ENCODE measurements at places on chromosomes 16 and 17.
A peak's percentile ranks its signal among the peaks of the same experiment; 100 is the strongest.

DNA sequence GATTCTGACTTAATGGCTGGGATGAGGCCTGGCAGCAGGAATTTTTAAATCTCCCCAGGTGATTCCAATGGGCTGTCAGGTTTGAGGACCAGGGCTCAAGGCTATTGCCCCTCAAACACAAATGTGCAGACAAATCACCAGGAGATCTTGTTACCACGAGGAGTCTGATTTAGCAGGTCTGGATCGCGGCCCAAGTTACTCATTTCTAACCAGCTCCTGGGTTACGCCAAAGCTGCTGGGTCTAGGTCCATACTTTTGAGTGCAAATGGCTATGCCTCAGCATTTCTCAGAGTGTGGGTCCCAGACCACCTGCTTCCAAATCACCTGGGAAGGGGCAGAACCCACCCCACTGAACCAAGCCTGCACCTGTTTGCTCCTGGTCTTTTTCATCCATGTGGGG, 33.1 kb downstream of the CNGB1 start:
- DNase-seq = no peak

DNA sequence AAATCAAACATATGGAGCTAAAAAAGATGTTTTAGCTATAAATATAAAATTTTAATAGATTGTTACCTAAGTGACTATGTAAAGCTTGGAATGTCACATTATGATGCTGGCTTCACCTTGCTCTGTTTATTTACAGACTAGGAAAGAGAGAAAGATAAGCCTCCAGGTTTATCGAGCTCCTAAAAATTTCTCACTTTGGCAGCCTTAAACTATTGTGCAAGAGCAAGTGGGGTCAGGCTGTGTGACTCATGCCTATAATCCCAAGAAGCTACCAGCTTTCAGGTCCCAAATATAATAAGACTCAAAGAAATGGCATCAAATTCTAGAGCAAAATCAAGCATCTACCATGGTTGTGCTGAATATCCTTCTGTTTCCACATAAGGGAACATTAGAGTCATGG, 34.3 kb upstream of the PRSS54 start:
- DNase-seq = no peak

- DNase-seq = no peak
Observed at GRCh38 chr17:77881545-77881944, 77.0 kb upstream of the TNRC6C start.

DNA sequence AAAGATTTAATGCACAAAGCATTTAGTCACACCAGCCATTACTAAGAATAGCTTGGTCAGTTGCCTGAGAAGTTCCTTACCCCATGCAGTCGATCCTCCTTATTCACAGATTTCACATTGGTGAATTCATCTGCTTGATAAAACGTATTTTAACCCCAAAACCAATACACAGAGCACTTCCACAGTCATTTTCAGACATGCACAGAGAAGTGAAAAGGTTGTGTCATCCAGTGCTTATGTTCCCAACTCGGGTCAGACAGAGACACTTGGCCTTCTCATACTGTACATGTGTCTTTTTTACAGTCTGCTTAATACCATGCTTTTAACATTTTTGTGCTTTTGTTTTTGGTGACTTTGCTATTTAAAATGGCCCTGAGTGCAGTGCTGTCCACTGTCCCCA, 219.7 kb downstream of the SPECC1 start:
- no peak for DNase-seq

- DNase-seq = no peak
Observed at GRCh38 chr17:74852237-74853047, 7.2 kb downstream of the GRIN2C start.

DNA sequence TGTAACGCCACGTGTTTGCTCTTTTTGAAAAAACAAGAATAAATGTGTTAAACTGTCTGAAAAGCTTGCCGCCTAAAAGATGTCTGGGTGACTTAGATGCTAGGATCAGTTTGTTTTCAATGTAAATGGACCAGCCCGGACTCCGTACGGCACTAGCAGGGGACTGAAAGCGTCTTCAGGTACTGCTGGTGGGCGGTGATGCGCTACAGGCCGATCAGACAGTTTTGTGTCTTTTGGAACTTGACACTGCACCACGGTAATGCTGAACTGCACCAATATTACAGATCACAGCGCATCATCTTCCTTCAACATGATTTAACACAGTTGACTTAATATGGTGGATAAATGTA, 727 bp upstream of the MBTPS1 start:
- no peak for DNase-seq

- DNase-seq = peak; percentile 68
Observed at GRCh38 chr17:63838631-63839171, 3.8 kb downstream of the SMARCD2 start.

- DNase-seq = no peak
Observed at GRCh38 chr16:10878328-10878643, 1.3 kb downstream of the CIITA start.

- peak; percentile 13 for DNase-seq
Observed at GRCh38 chr16:74034862-74035261, 261.8 kb upstream of the PSMD7 start.

- DNase-seq = no peak
Observed at GRCh38 chr17:75848523-75849278, 4.5 kb upstream of the UNC13D start.
